Activated CD8-positive, alpha-beta memory T cell treated with anti-CD3 and anti-CD28 coated beads for 36 hours (primary cell): ENCODE measurements at places on chromosomes 7 and 10. TPM values are rescaled to one million over a fixed set of nuclear protein-coding genes. Genes with fewer than 3 reads are reported as not detected.

Gene SPDYE6
- total RNA-seq: not detected

Gene EPHA1
- total RNA-seq: 0.82 TPM

Gene PSPH
- 36.6 TPM for total RNA-seq

Gene SERPINE1
- 0.17 TPM for total RNA-seq

Gene FEZF1
- not detected for total RNA-seq

Gene LRMDA
- total RNA-seq: not detected

Gene ADRA2A
- not detected for total RNA-seq
